ENCODE measurements at places on chromosomes 4 and X.

- no peak for DNase-seq
These were observed 42.5 kb upstream of the KCNIP4 start for GRCh38 chr4:21991050-21991449.

GRCh38 chrX:140661643-140662042, 47.9 kb upstream of the LINC00632 start:
- no peak for DNase-seq

- no peak for DNase-seq
These were observed 121.0 kb upstream of the DIAPH2 start for GRCh38 chrX:96563646-96564045.

DNA sequence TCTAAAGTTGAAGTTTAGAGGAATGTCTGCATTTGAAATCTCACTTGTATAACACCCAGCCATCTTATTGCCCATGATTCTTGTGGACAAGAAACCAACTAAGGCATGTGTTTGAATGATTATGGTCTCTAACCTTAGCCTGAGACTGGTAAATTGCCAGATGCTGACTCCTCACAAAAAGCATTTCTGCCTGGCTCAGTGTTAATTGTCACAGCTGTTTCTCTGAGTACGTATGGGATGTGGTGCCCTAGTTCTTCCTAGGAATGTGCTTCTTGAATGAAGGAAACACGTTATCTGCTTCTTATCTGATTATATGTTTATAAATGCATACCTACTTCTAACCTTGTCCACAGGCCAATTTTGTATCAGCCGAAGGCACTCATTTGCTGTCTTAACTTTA, 63.1 kb upstream of the NDP start:
- no peak for DNase-seq

- no peak for DNase-seq
These were observed 580.4 kb downstream of the ANKRD50 start for GRCh38 chr4:124132161-124132560.

DNA sequence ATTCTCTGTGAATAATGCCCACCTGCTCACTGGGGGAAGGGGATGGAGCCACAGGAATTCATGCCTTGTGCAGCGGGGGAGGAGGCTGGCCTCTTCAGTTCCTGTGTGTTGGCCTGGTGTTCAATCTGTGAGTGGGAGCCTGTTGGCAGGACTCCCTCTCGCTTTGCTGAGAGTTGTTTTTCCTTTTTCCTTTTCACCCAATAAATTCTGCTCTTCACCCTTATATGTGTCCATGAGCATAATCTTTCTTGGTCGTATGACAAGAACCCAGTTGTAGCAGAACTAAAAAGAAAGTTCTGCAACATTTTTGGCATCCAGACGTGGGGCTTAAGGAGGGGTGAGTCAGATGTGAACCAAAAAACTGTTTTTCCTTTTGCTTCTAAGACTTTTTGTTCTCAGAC, 235.2 kb upstream of the HDX start:
- DNase-seq: no peak

DNA sequence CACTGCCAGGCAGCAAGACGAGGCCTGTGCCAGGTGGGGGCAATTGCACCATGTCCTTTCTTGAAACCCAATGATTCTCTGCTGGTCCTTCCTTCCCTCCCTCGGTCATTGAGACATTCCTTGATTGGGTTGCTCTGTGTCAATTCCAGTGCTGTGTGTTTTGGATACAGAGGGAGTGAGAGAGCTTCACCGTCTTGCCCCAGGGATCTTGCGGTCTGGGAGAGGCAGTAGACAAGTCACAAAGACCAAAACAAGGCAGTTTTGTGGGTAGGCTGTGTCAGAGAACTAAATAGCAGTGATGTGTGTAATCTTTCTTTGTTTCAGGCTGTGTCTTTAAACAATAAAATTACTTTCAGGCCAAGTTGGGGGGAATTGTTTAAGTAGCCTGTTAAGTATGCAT, 38.8 kb upstream of the TADA2B start:
- no peak for DNase-seq

DNA sequence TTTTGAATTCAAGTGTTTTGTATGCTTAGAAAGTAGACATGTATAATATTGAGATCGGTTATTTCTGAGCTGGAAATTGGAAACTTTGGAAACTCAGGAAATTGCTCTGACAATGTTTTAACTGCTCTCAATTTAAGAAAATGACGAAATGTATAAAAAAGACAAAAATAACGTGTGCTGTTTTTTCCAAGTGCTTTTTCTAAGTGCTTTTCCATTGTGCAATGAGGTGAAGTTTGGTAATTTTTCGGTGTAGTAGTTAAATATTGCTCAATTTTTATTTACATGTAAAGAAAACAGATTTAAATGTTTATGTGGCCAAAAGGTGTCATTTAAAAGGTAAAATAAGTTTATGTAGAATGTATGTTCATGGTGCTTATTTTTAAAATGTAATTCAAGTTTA, 39.4 kb upstream of the RHOH start:
- no peak for DNase-seq

Data from NCI-H510A (cell line).